ENCODE measurements at places on chromosomes 12 and 14. TPM values are rescaled to one million over a fixed set of nuclear protein-coding genes. Genes with fewer than 3 reads are reported as not detected.

The DCAF11 gene
- polyA plus RNA-seq: 83.9 TPM

The RDH12 gene
- not detected for polyA plus RNA-seq

The FSCB gene
- not detected for polyA plus RNA-seq

The HOXC9 gene
- polyA plus RNA-seq: not detected

The CACNA1C gene
- polyA plus RNA-seq: 0.10 TPM

The TAS2R9 gene
- polyA plus RNA-seq: not detected

GRCh38 chr14:104504172-104504735 lies 75.3 kb upstream of the C14orf180 start:
- H3K4me3 ChIP-seq: no peak overlapping the region
- no peaks in the 10 kb centered on the region for H3K27me3 ChIP-seq
- no peak for DNase-seq
- H3K27ac ChIP-seq: no peak overlapping the region

DNA sequence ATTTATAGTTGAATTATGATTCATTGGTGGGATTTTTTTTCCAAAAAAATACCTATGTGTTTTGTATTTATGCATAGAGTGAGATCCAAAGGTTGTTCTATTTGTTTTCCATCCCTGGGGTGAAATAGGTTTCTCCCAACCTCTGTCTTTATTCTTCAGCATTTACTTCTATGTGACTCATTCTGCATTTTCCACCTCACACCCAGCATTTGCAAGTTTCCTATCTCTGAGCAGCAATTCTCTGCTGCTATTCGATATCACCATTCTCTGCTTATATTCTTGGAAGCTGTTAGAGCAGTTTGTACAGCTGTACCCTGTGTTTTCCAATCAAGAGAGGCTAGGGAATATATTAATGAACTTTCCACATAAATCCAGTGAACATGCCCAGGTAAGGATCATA lies 538.9 kb downstream of the SNAPC1 start:
- no peaks in the 10 kb centered on the region for H3K36me3 ChIP-seq
- no peak overlapping the region for H3K4me3 ChIP-seq
- no peak overlapping the region for H3K27ac ChIP-seq
- no peaks in the 10 kb centered on the region for H3K27me3 ChIP-seq
- no peak for DNase-seq

DNA sequence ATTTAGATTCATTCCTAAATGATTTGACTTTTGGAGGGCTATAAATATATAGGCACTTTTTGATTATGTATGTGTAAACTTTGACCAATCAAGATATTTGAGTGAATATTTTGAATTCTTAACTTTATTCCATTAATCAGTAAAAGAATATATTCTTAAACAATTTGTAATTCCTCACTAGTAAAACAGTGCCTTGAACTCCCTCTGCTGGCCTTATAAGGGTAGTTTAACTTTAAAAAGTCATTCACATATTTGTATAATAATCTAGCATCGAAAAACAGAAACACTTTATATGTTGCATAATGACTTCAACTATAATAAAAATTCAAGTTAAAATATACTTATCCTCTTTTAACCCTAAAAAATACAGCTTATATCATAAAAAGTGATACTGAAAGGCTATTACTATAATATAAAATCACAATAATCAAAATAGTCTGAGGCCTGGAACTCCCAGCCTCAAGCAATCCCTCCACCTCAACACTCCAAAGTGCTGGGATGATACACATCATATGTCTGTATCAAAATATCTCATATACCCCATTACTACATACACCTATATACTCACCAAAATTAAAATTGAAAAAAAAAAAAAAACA lies 31.2 kb downstream of the CCDC59 start:
- H3K27ac ChIP-seq: no peak overlapping the region
- no peak for DNase-seq
- no peak overlapping the region for H3K4me3 ChIP-seq
- no peaks in the 10 kb centered on the region for H3K4me1 ChIP-seq
- H3K27me3 ChIP-seq: no peaks in the 10 kb centered on the region
- no peaks in the 10 kb centered on the region for H3K36me3 ChIP-seq

GRCh38 chr12:69903548-69903947 lies 78.5 kb downstream of the MYRFL start:
- no peak for DNase-seq
- H3K36me3 ChIP-seq: no peaks in the 10 kb centered on the region
- no peaks in the 10 kb centered on the region for H3K4me1 ChIP-seq
- H3K27me3 ChIP-seq: no peaks in the 10 kb centered on the region

DNA sequence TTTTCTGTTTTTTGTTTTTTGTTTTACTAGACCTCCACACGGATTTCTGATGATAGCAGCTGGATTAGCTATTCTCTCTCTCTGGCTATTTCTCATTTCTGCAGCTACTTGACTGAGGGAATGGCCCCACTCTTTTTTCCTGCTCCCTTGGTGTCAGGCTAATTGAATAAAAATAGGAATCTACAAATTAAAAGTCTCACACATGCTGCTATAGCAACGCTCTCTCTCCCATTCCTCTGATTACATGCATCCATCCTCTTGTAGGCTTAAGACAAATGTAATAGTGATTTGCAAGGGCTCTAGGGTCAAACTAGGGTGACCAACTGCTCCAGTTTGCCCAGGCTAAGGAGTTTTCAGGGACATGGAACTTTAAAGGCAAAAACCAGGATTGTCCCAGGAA lies 221.8 kb downstream of the PHLDA1 start:
- no peaks in the 10 kb centered on the region for H3K36me3 ChIP-seq
- no peak overlapping the region for H3K4me3 ChIP-seq
- no peak overlapping the region for H3K27ac ChIP-seq
- DNase-seq: no peak

DNA sequence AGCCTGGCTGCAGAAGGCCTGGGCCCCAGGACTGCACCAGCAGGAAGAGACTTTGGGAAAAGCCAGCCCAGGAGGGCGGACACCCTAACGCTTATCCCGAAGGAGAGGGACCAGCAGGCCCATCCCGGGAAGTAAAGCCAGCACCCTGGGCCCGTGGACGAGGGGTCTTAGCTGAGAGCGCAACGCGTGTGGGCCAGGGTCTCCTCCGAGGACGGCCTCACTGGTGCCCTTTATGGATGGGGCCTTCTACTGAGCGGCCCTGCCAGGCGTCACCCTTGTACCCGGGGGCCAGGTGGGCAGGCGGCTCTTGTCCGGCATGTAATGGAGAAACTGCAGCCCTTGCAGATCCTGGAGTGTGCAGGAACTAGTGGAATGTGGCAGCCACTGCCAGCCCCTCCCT lies 14.1 kb downstream of the TEDC1 start:
- H3K4me3 ChIP-seq: no peak overlapping the region
- H3K27me3 ChIP-seq: peaks cover 9% of the 10 kb centered on the region
- no peak overlapping the region for H3K27ac ChIP-seq
- H3K4me1 ChIP-seq: no peaks in the 10 kb centered on the region
- H3K36me3 ChIP-seq: no peaks in the 10 kb centered on the region
- no peak for DNase-seq

- no peak for DNase-seq
- H3K36me3 ChIP-seq: no peaks in the 10 kb centered on the region
- no peak overlapping the region for H3K4me3 ChIP-seq
Measured at GRCh38 chr12:51012570-51013236, 13.5 kb downstream of the SLC11A2 start.

DNA sequence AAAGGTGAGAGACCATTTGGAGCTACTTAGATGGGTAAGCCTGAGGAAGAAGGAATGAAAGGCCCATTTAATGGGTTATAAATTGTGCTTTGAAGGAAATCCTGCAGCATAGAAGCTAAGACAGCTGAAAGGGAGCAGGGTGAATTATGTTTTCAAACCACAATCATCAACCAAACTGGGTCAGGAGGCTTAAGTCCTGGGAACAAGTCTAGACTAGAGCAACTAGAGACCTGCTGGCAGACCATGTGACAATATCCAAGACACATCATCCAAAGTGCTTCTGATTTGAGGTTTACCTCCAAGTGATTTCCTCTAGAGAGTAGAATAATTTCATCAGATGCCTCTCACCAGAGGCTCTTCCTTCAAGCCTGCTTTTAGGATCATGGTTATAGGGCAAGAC lies 53.7 kb downstream of the MAP3K9 start:
- no peaks in the 10 kb centered on the region for H3K4me1 ChIP-seq
- H3K4me3 ChIP-seq: no peak overlapping the region
- H3K27me3 ChIP-seq: no peaks in the 10 kb centered on the region

DNA sequence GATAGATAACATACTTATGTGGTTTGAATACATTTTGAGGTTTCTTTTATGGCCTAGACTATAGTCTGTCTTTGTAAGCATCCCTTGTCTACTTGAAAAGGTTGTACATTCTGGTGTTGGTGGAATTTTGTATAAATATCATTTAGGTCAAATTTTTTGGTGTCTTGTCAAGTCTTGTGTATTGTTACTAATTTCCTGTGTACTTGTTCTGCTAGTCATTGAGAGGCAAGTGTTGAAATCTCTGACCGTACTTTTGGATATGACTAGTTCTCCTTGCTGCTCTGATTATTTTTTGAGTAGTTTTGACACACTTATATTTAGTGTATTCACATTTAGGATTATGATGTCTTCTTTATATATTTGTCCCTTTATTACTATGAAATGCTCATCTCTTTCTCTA lies 219.6 kb downstream of the CCDC91 start:
- H3K36me3 ChIP-seq: no peaks in the 10 kb centered on the region
- H3K4me3 ChIP-seq: no peak overlapping the region
- DNase-seq: no peak
- H3K27ac ChIP-seq: no peak overlapping the region

GRCh38 chr12:74401035-74401434 lies 136.6 kb upstream of the ATXN7L3B start:
- no peak overlapping the region for H3K4me3 ChIP-seq
- no peaks in the 10 kb centered on the region for H3K36me3 ChIP-seq
- no peak overlapping the region for H3K27ac ChIP-seq
- H3K4me1 ChIP-seq: no peaks in the 10 kb centered on the region
- no peaks in the 10 kb centered on the region for H3K27me3 ChIP-seq
- no peak for DNase-seq

GRCh38 chr12:4787965-4788364 lies 67.8 kb downstream of the GALNT8 start:
- no peak overlapping the region for H3K4me3 ChIP-seq
- no peaks in the 10 kb centered on the region for H3K4me1 ChIP-seq
- H3K27me3 ChIP-seq: no peaks in the 10 kb centered on the region
- H3K36me3 ChIP-seq: no peaks in the 10 kb centered on the region
- no peak overlapping the region for H3K27ac ChIP-seq

All from CD8-positive, alpha-beta memory T cell (primary cell).